ENCODE measurements at places on chromosomes 3 and 15.

DNA sequence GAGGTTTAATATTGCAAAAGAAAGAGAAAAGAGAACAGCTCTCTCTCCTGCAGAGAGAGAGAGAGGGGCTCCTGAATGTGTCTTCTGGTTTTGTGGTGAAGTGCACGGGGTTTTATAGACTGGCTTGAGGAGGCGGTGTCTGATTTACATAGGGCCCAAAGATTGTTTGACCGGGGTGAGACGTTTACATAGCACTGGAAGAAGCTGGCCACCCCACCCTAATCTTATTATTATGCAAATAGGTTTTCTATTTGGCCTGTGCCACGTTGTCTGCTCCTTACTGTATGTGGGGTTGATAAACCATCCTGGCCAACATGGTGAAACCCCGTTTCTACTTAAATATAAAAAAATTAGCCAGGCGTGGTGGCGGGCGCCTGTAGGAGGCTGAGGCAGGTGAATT, 268.6 kb downstream of the SV2B start:
- DNase-seq: no peak

GRCh38 chr15:64599226-64599625, 138.8 kb downstream of the ZNF609 start:
- no peak for DNase-seq

GRCh38 chr3:192930577-192930976, 12.9 kb upstream of the MB21D2 start:
- no peak for DNase-seq

- DNase-seq: no peak
These were observed 171.2 kb upstream of the PFN2 start for GRCh38 chr3:150141790-150142326.

DNA sequence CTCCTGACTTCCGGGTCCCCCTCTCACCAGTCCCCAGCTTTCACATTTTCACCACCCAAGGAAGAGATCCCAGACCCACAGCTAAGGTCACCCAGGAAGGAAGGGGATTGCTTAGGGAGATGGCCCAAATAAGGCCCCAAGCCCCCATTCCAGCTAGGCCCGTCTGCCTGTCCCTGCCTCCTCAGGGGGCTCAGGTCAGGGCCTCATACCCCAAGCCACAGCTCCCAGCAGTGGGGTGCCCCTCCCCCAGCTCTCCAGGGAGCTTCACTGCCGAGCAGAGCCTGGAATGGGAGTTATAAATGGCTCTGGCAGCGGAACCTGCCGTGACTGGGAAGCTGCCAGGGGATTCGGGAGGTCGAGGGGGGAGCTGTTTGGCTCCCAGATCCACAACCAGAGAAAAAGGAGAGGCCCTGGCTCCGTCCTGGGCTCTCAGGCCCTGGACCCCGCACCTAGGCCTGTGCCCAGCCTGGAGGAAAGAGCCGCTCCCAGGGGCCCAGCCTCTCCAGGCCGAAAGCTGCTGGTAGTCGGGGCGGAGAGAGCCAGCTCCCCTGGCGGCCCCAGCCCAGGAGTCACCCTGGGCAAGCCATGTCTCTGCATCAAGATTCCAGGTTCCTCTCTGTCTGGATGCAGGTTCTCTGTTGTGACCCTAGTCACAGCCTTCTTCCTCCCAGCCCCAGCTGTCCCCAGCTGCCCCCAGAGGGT, 550 bp downstream of the CCDC9B start:
- DNase-seq: no peak

DNA sequence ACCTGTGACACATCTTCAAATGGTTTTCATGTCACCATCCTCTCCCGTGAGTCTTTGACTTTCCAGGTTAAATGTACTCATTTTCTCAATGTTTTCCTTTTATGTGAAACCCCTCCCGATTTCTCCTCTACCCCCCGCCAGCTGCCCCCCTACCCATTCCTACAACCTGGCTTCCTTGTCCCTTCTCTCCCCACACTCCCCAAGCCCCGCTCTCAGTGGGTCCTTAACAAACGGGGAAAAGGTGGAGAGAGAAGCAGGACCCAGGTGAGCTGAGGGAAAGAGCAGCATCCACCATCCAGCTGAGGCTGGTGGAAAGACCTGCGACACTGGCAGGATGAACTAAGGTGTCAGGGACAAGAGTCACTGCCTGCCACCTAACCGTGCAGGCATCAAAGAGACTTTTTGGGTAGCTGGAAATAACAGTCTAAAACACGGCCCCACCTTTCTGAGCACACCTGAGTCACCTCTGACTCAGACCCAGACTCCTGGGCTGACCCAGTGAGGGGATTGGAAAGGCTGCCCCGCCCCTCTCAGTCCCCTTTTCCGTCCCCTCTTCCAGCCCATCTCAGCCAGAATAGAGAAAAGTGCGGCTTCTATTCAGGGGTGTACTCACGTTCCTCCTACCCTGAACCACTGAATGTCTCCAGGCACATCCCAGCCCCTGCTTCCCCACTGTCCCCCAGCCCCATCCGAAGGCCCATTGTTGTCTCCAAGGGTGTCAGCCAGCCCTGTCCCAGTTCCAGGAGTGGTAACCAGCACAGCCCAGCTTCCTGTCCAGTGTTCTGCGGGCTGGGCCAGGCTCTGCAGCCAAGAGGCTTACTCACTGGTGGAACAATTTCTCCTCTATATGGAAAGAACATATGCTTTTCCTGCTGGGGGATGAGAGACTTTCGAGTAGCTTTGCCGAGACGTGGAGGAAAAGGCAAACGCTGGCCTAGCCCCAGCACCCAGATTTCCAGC, 20.4 kb downstream of the ISG20 start:
- DNase-seq: no peak

DNA sequence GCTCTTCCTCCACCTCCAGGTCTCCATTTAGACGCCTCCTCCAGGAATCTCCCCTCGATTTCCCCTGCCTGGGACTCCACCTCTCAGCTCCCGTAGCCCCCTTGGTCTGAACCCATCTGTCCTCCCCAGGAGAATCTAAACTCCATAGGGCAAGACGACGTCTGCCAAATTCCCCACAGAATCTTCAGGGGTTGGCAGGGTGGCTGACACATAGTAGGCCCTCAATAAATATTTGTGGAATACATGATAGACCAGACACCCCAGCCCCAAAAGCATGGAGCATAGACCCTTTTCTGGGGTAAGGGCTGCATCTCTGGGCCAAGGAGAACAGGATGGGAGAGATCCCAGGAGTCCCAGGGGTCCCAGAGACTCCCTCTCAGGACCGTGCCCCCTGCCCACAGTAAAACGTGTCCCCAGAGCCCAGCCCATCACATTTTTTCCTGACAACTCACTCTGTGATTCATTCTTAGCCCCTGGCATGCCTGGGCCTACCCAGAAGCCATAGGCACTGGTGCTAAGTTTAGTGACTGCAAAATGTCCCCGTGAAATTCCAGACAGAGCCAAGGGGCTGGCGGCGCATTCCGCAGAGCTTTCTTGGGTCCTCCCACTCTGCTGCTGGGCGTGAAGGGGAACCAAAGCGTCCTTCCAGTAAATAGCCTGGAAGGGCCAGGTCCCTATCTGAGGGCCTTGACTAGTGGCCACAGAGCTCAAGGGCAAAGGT, 78.0 kb upstream of the SLC6A6 start:
- no peak for DNase-seq

GRCh38 chr15:40055576-40056293, 16.8 kb upstream of the SRP14 start:
- no peak for DNase-seq

DNA sequence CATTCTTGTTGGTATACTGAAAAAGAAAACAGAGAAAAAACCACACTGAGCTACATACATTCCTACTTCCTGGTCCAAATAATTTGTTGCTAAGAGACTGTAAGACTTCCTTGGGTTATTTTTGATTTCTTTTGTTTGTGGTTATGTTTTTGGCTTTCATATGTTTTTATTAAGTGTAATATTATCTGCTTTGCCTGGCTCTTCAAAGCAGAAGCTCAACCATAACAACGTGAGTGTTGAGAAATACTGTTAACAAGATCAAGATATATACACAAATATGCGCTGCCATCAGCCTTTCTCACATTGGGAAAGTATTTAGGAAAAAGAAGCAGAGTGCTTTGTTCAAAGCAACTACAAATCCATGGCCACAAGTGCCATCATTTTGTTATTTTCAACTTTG, 556.2 kb upstream of the CBLB start:
- DNase-seq: no peak

- no peak for DNase-seq
These were observed 14.6 kb downstream of the ADAM10 start for GRCh38 chr15:58734859-58735258.

DNA sequence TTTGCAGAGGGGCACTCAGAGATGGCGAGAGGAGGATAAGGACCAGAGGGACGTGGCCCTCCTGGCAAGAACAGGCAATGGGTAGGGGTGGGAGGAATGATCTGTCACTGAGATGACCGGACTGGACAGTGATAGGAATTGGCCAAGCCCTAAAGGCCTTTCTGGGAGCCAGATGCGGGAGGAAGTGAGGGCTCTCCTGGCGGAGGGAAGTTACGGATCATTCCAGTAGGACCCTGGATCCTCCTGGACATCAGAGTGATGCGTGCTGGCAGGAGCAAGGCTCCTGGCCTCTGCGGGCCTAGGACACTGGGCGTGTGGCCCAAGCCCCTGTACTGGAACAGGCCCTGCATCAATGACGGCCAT, 23.4 kb downstream of the KIF7 start:
- DNase-seq: no peak

GRCh38 chr3:102790747-102791325, 356.0 kb downstream of the ZPLD1 start:
- no peak for DNase-seq
